Lower leg skin (tissue), 4 donors: ENCODE measurements at places on chromosomes 16 and 17.

GRCh38 chr17:51165680-51166197 is 472 bp upstream of the NME2 start:
- DNase-seq, result no peak

DNA sequence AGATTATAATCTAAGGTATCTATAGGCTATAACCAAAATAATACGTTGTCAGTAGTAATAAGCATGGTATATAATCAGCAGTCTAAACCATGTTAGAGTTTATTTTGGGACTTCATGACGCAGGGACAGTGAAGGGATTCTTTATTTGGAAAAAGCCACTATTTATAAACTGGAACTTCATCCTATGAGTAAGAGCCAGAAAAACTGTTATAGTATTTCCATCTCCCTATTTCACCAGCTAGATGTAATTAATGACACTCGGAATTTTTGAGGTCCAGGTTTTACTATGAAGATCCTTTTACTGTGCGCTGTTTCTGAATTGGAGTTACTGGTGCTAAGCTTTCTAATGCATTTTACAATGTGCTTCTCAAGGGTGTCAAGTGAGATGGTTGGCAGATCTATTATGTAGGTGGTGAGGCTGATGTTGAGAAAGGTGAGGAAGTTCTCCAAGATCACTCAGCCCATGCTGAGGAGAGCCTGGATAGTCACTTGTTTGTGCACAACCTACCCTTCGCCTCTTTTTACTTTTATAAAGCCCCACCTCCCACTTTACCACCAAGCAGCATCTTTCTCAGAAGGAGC is 149.3 kb downstream of the MSI2 start:
- no peak for DNase-seq

- DNase-seq, result no peak
Observed at GRCh38 chr16:8714174-8714573, 39.8 kb downstream of the ABAT start.

DNA sequence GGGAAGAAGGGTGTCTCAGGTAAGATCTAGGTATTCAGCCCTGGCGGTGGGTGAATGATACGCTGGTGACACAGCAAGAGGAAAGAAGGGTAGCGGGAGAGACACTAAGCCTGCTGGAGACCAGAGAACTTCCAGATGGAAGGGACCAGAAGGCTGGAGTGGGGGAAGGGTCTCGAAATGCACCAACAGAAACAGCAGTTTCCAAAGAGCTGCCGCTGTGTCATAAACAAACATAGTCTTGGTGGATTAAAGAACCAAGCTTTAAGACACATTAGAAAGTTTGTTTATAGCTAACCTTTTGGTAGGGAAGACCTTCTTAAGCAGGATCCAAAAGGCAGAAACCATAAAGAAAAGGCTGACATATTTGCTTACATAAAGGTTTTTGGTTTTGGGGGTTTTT is 20.9 kb downstream of the TRPV3 start:
- no peak for DNase-seq

GRCh38 chr17:35088356-35088880 is 24.9 kb upstream of the RFFL start:
- DNase-seq, result peak; percentile 91

- no peak for DNase-seq
Observed at GRCh38 chr16:14635395-14636165, 2.8 kb downstream of the BFAR start.

DNA sequence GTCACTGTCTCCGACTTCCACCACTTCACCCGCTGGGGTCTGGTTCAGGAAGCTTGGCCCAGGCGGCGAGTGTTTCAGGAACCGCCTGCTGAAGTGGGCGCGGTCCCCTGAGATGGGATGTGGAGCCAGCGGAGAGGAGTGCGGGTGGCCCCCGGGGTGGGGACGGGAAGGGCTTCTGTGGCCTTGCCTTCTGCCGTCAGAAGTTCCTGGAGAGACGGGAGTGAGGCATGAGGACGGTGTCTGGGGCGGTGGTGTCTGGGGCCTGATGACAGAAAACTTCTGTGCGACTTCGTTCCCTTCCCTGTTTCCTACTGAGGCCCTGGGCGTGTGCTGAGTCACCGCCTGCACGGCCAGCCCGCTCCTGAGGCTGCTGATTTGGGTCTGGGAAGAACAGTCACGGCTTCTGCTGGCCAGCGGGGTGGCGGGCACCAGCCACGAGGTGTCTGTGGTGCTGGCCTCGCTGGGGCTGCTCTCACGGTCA is 12.3 kb upstream of the NLRC3 start:
- DNase-seq, result no peak

DNA sequence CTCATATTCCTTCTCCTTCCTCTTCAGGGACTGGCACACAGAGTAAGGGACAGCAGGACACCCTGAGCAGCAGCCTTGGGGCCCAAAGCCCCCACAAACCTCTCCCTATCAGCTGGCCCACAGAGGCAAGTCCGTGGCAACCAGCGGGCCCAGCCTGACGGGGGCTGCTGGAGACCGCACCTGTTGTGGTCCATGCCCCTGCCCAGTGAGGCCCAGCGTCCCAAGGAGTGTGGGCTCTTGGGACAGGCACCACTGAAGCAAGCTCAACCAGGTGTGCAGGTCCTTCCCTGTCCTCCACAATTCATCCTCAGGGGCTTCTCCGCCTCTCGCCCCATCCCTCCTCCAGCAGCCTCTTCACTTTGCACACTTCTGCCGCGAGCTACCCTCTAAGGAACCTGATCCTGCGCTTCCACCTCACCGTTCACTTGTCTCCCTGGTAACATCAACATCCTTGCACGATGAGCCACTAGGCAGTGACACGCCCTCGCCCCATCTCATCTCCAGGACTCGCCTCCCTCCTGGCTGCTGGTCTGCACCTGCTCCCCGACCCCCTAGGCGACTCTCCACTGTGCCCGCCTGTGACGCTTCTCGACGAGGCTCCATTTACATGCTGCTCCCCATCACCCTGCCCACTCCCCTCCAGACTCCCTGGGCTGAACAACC is 12.7 kb downstream of the MNT start:
- no peak for DNase-seq

DNA sequence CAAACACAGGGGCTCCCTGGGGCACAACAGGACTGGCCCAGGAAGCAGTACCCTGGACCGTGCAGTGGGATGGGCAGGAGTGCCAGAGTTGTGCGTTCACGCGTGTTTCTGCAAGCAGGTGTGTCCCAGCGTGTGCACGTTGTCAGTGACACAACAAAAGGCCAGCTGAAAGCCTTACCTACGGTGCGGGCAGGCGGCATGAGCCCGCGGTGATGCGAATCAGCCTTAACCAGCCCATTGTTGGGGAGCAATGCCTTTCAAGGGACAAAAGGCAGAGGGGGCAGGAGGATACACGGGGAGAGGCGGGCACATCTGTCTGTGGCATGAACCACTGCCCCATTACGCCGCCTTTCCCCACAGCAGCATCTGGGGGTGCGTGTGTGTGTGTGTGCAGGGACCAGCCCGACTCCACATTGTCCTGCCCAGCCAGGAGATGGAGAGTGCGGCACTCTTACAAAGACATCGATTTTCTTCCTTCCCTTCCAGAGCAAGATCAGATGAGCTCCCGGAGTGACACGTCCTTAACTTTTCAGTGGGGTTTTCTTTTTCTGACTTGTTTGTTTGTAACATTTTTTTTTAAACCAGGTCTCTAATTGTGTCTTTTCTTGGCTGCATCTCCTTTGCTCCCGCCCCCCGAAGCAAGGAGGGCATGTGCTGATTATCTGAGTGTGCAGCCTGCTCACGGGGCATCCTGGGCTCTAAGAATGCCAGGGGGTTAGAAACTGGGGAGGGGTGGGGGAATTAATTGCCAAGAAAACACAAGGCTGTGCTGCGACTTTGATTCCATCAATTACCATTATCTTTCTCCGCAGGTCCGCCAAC is 158.1 kb downstream of the ZNF423 start:
- no peak for DNase-seq

DNA sequence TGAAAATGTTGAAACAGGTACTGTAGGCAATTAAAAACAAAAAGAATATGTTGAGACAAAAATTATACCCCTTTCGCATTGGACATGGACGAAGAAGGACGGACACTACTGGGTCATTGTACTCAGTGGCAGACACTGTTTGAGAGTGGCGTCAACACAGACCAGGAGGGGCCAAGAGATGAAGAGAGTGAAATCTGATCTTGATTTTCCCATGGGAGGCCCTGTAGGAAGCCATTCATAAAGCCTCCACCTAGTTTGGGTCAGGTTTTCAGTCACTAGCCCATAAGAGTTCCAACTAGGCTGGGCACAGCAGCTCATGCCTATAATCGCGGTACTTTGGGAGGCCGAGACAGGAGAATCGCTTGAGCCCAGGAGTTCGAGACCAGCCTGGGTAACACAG is 23.6 kb upstream of the SMURF2 start:
- DNase-seq, result no peak

DNA sequence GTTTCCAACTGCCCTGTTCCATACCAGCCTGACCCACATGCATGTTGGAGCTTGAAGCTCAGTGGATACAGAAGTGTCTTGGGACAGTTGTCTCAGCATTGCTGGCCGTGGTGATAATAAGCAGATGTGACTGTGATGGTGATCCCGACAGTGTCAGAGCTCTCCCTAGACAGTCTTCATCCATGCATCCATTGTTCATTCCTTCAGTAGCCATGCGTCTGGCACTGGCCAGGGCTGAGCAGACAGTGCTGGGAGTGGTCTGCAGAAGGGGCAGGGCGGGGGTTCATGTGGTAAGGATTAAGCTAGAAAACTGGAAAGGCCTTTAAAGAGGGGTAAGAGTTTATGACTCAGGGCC is 68.1 kb downstream of the GNAO1 start:
- no peak for DNase-seq

GRCh38 chr17:75565066-75565465 is 22.5 kb upstream of the MYO15B start:
- no peak for DNase-seq

GRCh38 chr16:82510789-82511305 is 115.9 kb upstream of the CDH13 start:
- DNase-seq, result no peak

- DNase-seq, result peak; percentile 93
Observed at GRCh38 chr17:72118335-72119076, 2.3 kb upstream of the SOX9 start.

- DNase-seq, result no peak
Observed at GRCh38 chr17:35438433-35438832, 6.1 kb upstream of the SLFN12 start.

- DNase-seq, result no peak
Observed at GRCh38 chr16:2817340-2818271, 569 bp downstream of the PRSS21 start.

DNA sequence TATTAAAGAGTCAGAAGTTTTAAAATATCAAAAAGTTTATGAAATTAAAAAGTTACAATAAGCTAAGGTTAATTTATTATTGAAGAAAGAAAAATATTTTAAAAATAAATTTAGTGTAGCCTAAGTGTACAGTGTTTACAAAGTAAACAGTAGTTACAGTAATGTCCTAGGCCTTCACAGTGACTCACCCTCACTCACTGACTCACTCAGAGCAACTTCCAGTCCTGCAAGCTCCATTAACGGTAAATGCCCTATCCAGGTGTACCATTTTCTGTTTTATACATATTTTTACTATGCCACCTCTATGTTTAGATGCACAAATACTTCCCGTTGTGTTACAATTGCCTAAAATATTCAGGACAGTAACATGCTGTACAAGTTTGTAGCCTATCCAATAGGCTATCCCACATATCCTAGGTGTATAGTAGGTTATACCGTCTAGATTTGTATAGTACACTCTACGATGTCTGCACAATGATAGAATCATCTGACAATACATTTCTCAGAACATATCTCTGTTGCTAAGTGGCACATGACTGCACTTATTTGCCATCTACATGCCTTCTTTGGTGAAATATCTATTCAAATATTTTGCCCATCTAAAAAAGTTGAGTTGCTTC is 67.2 kb upstream of the WSB1 start:
- DNase-seq, result no peak

DNA sequence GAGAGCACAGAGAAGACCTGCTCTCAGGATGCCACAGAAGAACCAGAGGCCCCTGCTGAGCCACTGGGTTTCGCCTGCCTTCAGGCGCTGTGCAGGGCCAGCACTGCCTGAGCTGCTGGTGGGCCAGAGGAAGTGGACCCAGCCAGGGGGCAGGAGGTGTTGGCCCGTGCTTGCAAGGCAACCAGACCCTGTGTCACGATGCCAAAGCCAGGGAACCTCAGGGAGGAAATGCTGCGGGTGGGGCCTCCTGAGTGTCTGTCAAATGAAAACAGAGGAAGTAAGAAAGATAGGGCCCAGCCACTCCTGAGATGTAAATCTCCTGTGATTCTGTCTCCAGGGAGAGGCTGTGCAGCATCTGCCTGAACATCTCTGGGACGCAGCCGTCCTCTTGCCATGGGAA is 58.1 kb upstream of the ADORA2B start:
- DNase-seq, result no peak

DNA sequence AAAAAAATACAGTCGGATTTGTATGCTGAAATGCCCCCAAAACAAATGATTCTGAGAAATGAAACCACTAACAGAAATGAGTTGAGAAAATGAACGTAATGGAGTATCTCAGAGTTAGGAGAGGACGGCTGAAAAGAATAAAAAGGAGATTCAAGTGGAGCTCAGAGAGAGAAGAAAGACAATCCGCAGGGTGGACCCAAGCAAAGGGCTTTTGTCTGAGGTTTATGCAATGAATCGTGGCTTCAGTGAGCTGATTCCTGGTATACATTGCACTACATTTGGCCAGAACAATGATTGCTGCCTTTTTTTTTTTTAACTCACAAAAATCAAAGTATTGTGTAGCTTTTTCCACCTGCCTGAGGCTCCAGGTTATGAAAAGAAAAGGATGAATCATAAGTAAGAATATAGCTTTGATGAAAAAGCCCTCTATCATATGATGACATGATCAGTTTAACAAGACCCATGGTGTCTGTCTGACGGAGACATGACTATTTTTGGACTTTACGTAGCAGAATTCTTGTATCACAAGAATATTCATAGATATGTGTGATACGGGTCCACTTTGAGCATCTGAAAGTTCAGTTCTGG is 4.4 kb upstream of the MED9 start:
- DNase-seq, result no peak

DNA sequence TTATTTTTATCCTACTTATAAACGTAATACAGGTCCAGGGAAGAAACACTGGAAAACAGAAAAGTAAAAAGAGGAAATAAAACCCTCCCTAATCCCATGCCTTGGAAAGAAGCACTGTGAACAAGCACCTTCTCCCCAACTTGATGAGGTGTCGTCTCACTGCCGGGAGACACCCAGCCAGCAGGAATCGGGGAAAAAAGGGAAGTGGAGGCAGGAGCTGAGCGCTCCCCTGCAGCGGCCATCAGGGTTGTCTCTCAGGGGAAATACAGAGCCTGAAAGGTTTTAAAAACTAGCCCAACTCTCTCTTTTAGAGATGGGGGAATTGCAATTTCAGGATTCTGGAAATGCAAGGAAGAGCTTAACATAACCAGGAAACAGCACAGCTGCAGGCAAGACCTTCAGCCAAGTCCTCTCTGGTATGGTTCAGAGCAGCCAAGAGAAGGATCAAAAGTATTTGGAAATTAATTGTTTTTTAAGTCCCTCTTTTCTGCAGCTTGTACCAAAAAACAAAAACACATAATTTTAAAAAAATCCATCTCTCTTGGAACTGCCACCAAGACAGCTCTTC is 96.3 kb upstream of the RCVRN start:
- no peak for DNase-seq

- no peak for DNase-seq
Observed at GRCh38 chr17:82443465-82444283, 6.9 kb downstream of the CYBC1 start.

DNA sequence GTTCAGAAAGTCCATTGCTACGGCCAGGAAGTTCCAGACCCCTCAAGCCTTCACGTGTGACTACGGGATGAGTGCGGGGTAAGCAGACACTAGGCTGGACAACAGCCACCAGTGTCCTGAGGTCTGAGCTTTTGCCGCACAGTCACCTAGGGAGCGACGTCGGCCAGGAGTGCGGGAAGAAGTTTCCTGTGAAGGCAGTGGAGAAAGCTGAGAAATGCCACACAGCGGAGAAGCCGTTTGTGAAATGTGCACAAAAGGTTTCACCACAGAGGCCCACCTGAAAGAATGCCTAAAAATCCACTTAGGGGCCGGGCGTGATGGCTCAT is 47.4 kb downstream of the SHCBP1 start:
- no peak for DNase-seq
